Lung microvascular endothelial cell (primary cell): ENCODE measurements at places on chromosomes 6 and 20. TPM values are rescaled to one million over a fixed set of nuclear protein-coding genes. Genes with fewer than 3 reads are reported as not detected.

RIMS1 gene
- 25.7 and 51.8 TPM in 2 replicates for total RNA-seq

DNA sequence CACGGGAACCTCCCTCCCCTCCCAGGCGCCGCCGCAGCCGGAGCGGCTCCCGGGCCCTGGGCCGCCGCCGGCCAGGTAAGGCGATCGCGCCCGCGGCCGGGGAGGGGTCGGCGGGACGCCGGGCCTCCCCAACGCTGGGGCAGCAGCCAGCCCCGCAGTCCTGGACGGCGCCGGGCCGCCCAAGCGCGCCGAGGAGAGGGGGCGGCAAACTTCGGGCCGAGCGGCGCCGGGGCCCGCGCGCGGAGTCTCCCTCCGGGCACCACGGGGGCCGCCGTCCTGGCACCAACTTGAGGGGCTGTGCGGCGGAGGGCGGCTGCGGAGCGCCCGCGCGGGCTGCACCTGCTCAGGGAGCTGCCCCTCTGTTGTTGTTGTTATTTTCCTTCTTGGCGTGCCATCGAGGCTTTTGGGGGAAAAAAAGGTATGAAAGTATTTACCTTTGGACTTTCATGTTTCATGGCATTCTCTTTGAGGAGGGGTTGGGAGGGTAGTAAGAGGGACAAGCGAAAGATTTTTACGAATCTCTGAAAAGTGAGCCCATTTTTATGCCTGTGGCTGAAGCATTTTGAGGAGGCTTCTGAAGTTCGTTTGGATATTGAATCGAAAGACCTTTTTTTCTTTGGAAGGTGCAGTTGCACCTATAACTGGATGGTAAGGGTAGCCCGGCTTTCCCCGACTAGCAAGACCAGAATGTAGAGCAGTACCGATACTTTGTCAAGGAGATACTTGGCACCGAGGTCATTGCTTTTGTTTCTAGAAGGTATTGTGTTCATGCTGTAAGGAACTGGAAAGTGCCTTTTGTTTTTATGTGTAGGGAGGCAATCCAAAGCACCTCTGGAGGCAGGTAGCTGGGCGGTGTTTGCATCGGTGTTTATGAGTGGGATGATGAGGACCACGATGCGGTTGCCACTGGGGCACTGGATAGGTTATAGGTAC lies at the start of gene RNF182:
TSS of gene RNF182 (plus strand) at position 4 of the 933 bp plus-strand sequence. CDS start 52,168 bp downstream, outside the sequence.
- peak; percentile 2 for DNase-seq

GRCh38 chr20:37881601-37882343 lies 21.2 kb upstream of the VSTM2L start:
- no peak for DNase-seq

DNA sequence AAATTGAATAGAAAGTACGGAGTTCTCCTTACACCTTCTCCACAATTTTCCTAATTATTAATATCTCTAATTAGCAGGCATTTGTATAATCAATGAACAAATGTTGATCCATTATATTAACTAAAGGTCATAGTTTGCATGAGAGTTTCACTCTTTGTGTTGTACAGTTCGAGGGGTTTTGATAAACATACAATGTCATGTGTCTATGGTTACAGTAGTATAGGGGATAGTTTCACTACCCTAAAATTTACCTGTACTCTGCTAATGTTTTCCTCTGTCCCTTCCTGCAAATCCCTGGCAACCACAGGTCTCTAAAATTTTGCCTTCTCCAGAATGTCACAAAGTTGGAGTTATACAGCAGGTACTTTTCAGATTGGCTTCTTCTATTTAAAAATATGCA lies 1199.8 kb upstream of the GJE1 start:
- DNase-seq: no peak
